ENCODE measurements at places on chromosomes 1 and 21.

- no peak for DNase-seq
Observed at GRCh38 chr1:67041841-67042503, 12.0 kb downstream of the SLC35D1 start.

DNA sequence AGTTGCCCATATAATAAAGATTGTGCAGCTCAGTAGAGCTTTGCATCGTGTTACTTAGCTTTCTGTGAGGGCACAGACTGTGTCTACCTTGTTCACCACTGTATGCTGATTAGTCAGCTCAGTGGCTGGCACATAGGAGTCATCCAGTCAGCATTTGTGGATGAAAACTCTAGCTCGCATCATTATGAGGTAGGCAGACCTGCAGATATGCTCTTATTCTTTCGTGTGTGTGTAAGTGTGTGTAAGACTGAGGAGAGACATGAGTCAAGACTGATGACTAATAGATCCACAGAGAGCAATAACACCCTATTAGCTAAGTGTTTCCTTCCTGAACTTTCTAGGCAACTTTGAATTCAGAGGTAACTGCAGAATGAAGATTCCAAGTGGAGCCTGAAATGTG is 17.1 kb downstream of the TTF2 start:
- no peak for DNase-seq

DNA sequence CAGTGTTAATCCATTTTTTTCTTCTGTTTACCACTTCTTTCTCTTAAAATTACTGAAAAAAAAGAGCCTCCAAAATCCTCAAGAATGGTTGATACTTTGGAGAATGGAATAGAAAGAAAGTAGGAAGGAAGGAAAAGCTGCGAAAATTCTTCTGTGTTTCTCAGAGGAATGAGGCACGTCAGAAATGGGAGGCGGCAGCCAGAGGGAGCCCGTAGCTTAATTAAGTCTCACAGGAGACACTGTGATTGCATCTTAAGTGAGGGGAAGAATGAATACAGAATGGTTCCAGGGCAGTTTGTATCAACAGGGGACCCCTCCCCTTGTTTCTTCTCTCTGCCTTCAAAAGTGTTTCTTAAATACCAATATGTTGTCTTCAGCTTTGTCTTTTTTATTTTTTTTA is 1099.5 kb downstream of the PLA2G4A start:
- no peak for DNase-seq

- no peak for DNase-seq
Observed at GRCh38 chr1:172467446-172467845, 23.6 kb upstream of the PIGC start.

DNA sequence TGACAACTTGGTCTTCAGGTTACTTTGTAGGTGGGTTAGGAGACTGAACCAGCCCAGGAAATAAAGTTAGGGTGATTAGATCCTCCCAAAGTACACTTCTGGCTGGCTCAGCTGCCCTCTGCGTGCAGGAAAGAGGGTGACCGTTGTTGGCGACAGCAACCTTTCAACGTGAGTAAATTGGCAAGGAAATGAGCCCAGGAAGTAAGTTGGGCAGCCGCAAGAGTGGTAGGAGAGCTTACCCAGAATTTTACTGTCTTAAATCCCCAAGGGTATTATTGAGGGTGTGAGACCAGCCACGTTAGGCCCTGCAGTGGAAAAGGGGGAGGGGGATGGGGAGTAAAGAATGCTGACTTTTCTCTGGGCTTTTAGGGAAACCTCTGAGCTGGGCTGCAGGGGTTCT is 1.6 kb downstream of the TENT5C start:
- DNase-seq, result no peak

DNA sequence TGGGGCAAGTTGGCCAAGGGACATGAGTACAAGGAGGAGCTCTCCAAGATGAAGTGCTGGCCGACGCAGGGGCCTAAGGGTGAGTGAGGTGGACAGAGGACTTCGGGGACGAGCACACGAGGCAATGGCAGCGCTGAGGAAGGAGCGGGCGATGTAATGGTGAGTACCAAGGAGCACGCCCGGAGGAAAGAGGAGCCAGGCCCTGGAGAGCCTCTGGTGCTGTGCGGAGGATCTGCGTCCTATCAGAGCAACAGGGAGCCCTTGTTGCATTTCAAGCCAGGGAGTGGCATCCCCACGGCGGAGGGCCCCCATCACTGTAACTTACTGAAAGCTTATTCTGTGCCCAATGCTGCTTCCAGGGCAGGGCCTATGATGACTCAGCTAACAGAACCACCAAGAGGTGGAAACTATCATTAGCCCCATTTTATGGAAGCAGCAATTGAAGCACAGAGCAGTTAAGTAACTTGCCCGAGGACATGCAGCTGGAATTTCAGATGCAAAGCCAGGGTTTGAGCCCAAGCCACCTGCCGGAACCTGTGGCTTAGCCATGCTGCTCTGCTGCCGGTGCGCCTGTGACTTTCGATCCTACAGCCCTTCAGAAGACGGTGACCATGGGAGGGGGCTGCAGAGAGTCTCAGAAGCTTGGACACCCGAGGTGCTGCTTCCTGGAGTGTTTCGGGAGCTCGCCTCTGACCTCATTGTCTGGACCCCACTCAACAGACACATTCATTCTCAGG is 17.6 kb upstream of the AJAP1 start:
- no peak for DNase-seq

- DNase-seq, result no peak
Observed at GRCh38 chr1:29789221-29789909, 553.0 kb downstream of the PTPRU start.

DNA sequence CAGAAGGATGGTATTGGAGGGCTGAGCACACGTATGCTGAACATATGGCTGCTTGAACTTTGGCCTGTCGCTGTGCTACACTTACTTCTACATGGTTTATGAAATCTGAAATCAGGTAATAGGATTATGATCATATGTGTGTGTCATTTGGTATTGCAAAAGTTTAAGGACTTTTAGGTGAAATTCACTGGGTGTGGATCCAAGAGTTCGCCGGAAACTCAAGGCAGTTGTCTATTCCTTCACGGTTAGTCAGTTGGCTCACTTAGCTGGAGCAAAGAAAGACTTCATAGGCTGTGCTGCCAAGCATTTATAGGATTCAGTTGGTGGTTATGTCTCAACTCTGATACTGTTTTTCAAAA is 927 bp downstream of the UAP1 start:
- no peak for DNase-seq

GRCh38 chr21:26423511-26423910 is 149.6 kb downstream of the CYYR1 start:
- DNase-seq, result no peak

GRCh38 chr1:117605774-117606648 is at the start of gene TENT5C:
Gene TENT5C (plus strand): TSS chr1:117606048. CDS start chr1:117622869, 16,821 bp downstream.
- DNase-seq, result peak; percentile 95

DNA sequence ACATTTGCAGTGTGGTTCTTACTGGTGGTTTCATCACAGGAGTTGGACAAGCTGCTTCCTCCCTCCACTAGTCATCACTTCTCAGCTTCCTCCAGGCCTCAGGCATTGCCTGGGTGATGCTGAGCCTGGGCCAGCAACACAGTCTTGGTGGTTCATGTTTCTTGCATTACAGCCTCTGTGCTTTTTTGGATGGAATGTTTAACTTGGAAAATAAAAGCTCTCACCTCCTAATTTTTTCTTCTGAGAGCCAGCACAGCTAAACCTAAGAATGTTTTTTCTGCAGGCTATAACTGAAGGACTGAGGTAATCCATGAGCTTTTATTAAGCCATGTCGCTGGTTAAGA is 66.1 kb upstream of the RHOU start:
- DNase-seq, result no peak

GRCh38 chr1:227508431-227508830 is 54.9 kb upstream of the ZNF678 start:
- DNase-seq, result no peak

GRCh38 chr1:161083748-161084596 is 5.4 kb downstream of the NECTIN4 start:
- no peak for DNase-seq

DNA sequence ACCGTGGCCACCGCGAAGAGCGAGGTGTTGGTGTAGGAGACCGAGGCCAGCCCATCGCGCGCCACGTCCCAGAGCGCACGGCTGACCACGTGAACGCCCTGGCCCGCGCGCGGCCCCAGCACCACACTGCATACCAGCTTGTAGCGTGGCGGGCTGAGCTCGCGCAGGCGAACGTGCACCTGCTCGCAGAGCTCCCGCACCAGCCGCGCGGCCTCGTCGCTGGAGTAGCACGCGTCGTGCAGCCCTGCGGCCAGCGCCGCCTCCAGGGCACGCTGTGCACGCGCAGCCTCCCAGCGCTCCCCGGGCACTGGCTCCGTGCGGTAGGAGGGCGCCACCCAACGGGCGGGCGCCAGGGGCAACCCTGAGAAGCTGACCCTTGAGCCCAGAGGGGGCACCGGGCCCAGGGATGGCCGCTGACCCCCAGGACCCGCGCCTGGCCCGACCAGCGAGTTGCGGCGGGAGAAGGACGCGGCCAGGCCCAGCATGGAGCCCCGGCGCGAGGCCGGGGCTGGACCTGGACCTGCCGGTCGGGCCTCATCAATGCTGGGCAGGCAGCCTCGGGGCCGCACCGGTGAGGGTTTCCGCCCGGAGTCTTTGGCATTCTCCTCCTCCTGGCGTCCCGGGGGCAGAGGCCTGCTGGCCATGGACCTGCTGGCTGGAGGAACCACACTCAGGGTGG is 987 bp downstream of the DYNLT4 start:
- DNase-seq, result no peak

DNA sequence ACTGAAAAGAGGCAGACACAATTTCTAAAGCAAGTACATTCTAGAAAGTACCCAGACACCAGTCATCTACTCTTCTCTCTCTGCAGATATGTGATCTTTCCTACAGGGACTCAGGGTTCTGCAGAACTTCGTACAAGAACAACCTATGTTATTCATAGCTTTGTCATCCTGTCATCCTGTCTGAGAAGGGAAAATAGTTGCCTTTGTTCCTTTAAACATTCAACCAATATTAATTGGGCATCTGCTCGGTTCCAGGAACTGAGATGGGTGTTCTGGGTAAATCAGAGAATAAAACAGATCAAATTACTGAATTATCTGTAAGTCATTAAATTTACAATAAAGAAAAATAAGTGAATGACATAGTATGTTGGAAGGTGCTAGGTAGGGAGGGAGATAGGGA is 504.9 kb downstream of the MATN1 start:
- no peak for DNase-seq

GRCh38 chr1:208369045-208369444 is 124.9 kb upstream of the PLXNA2 start:
- no peak for DNase-seq

DNA sequence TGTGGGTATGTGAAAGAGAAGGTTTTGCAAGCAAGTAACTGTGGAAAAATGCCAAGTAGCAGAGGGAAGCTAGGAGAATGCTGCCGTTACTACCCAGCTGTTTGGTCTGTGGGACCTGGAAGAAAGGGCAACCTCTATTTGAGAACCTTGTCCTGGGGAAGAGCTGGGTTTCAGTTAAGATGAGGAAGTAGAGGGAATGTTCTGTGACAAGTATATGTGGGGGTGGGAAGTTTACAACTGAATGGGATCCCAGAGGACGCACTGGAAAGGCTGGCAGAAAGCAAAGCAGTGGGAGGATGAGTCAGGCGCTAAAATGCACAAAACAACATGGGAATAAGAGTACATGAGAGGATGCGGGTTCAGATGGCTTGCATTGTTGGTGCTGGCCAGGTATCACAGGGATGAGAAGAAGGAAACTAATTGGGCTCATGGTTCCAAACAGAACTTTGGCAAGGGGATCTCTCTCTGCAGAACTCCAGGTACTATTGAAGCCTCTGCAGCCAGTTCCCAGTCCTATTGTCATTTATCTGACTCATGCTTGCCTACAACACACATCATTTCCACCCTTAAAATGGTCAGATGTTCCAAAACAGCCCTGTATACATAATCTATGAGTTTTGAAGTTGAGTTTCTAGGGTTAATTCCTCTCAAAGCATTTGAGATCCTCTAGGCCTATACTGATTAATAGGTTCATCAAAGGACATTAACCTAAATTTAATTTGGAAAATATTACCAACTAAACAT is 88.5 kb upstream of the VAV3 start:
- DNase-seq, result no peak

DNA sequence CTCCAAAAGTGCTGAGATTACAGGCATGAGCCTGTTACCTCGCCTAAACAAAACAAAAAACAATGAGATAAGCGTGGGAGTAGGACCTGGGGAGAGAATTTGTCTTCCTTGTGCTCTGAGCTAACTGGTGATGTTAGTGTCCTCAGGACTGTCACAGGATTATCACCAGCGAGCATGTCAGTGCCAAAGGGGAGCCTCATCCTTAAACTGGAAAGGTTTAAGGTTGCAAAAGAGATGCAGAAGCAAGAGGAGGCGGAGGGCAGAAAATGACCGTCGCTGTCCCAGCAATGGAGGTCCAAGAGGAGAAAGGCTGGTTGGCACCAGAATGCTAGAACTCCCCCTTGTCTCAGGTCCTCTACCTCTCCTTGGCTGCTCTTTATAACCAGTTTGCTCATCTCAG is 3.9 kb downstream of the SYPL2 start:
- no peak for DNase-seq

DNA sequence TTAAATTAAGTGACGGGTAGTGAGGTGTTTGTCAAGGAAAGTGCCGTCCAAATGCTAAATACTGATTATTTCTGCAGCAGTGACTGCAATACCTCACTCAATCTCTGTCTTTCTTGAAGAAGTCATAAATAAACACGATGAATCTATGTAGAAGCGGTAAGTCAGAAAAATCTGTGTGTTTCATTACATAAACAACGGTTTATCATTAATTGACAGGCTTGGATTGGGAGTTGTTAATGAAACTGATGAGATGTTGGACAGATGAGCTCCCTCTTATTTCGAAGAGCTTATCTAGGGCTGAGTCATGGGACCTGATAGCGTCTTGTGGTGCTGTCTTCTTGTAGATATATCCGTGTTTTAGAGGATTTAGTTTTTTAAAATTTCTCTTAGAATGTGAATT is 92.2 kb upstream of the SAMD11 start:
- DNase-seq, result no peak

GRCh38 chr21:43763901-43764523 is 12.1 kb downstream of the CSTB start:
- DNase-seq, result no peak

GRCh38 chr1:222616525-222616924 is 1.4 kb upstream of the MIA3 start:
- DNase-seq, result no peak

GRCh38 chr1:52751589-52752483 is 25.6 kb downstream of the ZYG11B start:
- no peak for DNase-seq

DNA sequence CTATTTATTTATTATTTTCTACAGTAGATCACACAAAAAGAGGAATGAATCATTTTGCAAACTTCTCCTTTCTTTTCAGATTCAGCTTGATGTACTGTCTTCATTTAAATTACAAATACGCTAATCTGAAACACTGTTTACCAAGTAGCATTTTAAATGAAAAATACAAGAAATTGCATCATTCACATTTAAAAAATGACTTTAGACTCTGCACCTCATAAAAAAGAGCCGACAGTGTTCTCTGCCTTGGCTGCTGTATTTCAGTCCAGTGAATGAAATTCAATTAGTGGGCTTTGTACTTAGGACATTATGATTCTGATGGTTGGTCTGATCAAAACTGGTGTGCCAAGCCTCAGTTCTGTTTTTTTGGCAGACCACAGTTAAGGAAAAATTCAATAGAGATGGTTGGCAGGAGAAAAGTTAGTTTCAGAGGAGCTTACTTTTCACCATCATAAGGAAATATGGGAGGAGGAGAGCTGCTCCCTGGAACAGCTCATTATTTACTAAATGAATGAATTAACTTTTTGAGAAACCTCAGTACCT is 222.4 kb upstream of the ESRRG start:
- DNase-seq, result peak; percentile 10

GRCh38 chr1:21648791-21649190 is 20.4 kb downstream of the RAP1GAP start:
- DNase-seq, result no peak

- no peak for DNase-seq
Observed at GRCh38 chr1:21927533-21928237, 9.4 kb downstream of the HSPG2 start.

- no peak for DNase-seq
Observed at GRCh38 chr1:232886271-232886670, 64.1 kb upstream of the NTPCR start.
